ENCODE measurements at places on chromosomes 13 and 19. TPM values are rescaled to one million over a fixed set of nuclear protein-coding genes. Genes with fewer than 3 reads are reported as not detected.

Gene ZNF571
- 15.6 TPM for total RNA-seq

DNA sequence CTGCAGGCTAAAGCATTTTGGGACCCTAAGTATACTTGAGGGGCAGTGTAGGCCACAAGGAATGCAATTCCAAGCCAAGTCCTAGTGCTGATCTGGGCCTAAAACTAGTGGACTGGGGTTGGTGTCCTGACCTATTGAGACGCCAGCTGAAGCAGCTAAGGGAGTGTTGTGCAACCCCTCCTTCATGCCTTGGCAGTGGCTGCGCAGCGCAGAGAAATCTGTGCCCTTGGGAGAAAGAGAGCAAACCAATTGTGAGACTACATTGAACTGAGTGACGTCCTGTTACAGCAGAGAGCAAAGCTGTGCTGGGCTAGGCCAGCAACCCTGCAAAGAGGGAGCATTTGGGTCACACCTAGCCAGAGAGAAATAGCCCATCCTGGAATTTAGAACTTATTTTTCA is 2715.0 kb upstream of the PCDH20 start:
- DNase-seq = no peak

DNA sequence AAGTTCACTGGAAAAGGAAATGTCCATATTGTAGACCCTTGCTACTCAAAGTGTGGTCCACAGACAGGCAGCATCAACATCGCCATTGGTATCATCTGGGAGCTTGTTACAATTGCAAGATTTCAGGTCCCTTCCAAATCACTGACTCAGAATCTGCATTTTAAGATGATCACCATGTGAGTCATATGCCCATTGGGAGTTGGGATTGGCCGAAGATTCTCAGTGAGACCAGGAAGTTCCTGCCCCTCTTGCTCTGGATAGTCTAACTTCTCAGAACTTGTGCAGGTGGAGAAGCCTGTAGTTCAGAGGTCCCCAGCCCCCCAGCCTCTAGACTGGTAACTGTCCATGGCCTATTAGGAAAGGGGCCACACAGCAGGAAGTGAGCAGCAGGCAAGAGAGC is 48.9 kb upstream of the URAD start:
- no peak for DNase-seq

Gene KIR3DL2
- 0.72 TPM for total RNA-seq

- DNase-seq = peak; percentile 56
These were observed 927 bp downstream of the COL4A2 start for GRCh38 chr13:110307767-110308655.

Gene PLVAP
- 6.5 TPM for total RNA-seq

DNA sequence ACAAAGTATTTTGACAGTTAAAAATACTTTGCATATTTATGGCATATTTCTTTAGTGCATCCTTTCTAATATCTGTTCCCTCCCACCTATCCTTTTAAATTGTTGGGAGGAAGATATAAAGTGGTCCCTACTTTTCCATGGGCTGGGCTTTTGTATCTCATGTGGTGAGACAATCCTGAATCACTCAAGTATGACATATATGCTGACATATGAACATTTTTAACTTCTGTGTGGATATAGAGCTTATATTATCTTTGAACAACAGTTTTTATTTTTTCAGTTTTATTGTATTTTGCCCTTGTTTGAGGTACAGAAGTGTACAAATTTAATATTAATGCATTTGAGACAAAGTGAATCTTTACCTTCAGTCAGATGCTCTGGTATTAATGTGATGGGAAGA is 3.4 kb downstream of the ZMYM2 start:
- no peak for DNase-seq

Gene TEX26
- not detected for total RNA-seq

DNA sequence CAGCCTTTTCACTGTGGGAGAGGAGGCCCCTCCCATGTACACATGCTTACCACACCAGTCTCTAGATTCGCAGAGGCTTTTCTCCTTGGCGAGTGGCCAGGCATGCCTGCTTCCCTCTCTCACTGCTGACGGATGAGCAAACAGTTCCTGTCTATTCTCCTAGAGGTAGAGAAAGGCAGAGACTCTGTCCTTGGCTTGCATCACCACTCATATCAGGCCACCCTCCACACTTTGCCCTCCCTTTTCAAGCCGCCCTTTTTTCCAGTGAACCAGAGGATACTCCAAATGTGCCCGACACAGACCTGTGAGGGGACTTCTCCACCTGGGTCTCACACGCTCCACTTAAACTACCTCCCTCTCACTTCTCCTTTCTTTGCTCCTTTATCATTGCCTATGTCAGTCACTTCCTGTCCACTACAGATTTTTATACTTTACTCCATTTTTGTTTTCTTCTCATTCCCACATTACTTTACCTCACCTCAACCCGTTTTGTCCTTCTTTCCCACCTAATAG is 284.6 kb downstream of the DNAJC15 start:
- peak; percentile 98 for DNase-seq

DNA sequence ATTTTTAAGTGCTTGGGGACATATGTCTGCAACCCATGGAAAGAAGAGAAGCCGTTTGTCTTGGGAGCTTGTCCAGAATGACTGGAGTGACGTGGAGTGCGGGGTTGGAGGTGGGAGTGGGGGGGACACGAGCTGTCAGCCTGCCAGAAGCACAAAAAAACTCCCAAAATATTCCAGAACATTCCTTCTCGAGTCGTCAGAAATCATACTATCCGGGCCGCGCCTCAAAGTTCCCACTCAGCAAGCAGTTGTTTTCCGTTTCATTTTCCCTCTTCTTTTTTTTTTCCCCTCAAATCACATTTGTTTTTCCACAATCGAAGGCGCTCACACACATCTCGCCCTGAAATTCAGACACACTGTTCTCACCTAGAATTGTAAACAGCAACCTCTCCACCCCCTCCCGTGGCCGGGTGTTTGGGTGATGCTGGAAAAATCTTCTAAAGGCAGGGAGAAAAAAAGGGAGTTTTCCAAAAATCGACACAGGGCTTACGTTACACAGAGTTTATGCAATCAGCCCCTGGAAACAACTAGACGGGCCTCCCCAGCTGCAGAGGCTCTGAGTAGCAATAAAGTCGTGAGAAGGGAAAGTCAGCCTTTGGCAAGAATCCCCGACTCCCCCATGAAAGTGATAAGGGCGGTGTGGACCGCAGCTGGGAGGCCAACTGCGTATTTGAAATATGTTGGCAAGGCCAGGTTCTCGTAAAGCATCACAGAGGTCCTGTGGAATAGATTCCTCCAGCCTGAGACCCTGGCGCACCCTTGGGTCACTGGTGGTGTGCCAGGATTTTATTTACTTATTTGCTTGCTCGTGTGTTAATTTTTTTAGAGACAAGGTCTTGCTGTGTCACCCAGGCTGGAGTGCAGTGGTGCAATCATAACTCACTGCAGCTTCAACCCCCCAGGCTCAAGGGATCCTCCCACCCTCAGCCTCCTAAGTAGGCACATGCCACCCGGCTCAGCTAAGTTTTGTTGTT is 31.2 kb upstream of the KLF2 start:
- peak; percentile 98 for DNase-seq

- DNase-seq = no peak
These were observed 13.6 kb upstream of the SHC2 start for GRCh38 chr19:474126-475078.

DNA sequence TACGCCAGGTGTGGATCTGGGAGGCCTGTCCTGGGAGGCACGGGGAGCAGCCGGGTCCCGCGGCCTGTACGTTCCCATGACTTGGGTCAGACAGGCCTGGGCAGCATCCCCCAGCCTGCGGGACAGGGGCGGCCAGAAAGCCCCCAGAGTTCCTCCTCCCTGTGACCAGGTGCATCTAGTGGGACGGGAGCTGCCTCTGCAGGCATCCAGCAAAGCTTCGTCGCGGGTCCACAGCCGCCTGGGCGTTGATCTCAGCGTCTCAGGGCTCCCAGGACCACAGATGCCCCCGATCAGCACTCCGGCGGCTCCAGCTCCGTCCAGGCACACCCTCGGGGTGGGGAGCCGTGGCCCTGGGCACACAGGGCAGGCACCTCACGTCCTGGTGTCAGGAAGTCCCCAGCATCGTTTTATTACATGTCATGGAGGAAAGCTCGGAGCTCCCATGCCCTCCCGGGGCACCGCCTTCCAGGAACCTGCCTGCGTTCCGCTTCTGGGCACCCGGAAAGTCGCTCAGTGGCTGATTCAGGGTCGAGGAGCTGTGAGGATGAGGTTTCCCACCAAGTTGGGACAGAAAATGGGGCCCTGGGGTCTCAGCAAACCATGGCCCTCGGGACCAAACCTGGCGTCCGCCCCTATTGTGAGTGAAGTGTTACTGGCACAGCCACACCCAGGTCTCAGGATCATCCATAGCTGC is 1.5 kb upstream of the GZMM start:
- no peak for DNase-seq

- no peak for DNase-seq
These were observed 1596.6 kb downstream of the SLITRK5 start for GRCh38 chr13:89267734-89268133.

Gene SLC8A2
- 4.8 TPM for total RNA-seq

Gene SMIM44
- not detected for total RNA-seq

DNA sequence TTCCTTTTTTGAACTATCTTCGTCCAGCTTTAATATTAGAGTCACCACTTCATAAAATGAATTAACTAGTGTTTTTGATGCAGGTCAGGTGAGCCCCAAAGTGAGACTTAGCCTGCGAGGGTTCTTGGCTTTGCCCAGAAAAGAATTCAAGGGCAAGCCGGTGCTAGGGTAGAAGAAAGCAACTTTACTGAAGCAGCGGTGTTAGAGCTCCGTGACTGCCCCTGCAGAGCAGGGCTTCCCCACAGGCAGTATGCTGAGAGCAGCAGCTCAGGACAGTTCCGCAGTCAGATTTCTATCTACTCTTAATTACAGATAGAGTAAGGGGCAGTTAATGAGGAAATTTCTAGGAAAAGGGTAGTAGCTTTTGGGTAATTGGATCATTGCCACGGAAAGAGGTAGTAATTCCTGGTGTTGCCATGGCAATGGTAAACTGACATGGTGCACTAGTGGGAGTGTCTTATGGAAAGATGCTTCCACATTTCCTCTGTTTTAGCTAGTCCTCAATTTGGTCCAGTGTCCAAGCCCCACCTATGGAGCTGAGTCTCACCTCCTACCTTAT is 432.2 kb upstream of the ZNF507 start:
- no peak for DNase-seq

All from umbilical cord (tissue), 2 donors.